ENCODE measurements at places on chromosomes 5 and 9.

DNA sequence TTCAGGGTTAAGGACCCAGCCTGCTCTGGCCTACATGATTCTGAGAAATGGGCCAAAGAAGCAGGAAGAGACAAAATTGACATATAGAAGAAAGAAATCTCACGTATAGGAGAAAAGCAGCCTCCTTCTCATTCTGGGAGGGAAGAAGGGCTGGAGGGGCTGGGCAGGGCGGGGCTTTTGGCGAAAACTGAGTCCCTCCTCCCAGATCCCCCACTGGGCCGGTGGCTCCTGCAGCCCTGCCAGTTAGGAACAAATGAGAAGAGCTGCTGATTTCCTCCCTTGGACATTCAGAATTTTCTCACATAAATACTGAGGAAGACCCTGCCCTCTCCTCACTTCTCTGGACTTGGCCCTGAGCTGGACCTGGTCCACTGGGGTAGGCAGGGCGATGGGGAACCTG, at the start of gene WNT8A:
Gene WNT8A, plus strand, starts transcription at position 332 of the 400 bp plus-strand sequence. CDS start 95 bp downstream, outside the sequence.
- no peak for DNase-seq

DNA sequence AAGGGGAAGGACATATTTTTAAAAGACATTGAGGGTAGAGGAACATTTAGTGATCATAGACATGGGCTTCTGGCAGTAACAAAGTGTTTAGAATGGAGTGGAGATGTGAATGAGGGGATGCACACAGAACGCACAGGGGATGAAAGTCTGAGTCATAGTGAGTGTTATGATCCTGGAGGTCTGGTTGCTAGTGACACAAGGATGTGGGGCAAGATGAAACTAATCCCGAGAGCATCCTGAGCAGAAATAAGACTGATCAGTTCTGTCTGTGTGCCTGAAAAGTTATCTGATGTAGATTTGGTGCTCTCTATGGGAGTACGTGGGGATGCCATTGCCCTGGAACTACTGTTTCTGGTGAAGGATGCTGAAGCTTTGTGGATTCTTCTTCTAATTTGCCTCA, 141.1 kb downstream of the CHSY3 start:
- DNase-seq = no peak

DNA sequence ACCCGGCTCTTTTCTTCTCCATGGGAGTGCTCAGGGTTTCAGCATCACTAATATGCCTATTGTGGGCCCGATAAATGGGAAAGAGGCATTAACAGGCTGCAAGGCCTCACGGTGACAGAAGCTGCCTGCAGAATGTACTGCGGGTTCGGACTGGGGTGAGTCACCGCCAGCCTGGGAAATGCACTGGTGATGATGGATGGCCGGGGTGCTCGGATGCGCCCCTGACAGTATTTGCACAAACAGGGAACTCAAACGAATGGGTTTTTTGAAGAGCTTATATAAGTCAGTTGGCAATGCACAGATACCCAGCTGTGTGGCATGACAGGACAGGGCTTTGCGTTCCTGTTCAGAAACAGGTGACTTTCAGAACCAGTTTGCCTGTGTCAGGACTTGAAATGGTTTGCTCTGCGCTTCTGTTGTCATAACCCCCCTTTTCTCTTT, 42.0 kb upstream of the PITX1 start:
- no peak for DNase-seq

- DNase-seq = no peak
Measured at GRCh38 chr5:175489693-175490443, 11.5 kb downstream of the SFXN1 start.

DNA sequence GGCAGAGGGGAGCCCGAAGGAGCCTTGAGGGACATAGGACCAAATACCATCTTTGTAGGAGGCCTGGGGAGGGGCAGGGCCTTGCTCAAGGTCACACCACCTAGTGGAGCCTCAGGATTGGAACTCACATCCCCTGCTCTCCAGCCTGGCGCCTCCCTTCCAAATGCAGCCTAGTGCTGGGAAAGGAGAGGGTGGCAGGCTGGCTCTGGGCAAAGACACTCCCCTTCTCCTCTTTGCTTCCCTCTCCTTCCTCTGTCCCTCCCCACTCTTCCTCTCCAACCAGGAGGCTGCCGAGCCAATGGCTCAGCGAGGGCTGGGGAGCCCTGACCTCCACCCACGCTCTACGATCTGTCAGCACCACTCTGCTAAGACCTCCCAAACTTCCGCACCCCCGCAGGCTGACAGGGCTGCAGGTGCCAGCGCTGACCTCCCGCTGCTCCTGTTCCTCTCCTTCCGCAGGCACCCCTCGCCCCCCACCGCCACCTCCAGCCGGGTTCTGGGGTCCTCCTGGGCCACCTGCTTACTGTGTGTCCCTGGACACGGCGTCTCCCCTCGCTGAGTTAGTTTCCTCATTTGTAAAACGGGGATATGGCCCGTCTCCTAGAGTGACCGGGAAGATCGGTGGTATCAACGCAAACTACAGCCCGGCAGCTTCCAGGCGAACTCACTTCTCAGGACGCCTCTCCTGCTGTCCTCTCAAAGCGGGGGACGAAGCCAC, 52.9 kb downstream of the C9orf50 start:
- no peak for DNase-seq

DNA sequence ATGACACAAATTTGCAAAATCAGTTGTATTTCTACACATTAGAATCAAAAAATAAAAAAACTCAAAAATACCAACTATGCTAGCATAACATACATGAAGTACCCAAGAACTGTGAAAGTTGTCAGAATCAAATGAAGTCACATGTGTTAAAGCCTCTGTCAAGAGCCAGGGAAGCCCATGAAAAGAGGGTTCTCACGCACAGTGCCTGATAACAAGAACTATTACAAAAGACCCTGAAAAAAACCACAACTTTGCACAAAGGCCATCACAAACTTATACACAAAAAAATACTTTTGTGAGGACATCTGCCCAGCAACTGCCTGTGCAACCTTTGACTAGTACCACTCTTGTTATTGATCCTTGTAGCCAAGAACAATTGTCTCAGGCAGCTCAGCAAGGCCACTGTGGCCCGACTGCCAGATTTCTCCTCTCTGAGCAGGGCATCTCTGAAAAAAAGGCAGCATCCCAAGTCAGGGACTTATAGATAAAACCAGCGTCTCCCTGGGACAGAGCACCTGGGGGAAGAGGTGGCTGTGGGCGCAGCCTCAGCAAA, 28.9 kb upstream of the HNRNPA0 start:
- DNase-seq = no peak

GRCh38 chr5:178081571-178082243, 31.6 kb upstream of the N4BP3 start:
- DNase-seq = no peak

DNA sequence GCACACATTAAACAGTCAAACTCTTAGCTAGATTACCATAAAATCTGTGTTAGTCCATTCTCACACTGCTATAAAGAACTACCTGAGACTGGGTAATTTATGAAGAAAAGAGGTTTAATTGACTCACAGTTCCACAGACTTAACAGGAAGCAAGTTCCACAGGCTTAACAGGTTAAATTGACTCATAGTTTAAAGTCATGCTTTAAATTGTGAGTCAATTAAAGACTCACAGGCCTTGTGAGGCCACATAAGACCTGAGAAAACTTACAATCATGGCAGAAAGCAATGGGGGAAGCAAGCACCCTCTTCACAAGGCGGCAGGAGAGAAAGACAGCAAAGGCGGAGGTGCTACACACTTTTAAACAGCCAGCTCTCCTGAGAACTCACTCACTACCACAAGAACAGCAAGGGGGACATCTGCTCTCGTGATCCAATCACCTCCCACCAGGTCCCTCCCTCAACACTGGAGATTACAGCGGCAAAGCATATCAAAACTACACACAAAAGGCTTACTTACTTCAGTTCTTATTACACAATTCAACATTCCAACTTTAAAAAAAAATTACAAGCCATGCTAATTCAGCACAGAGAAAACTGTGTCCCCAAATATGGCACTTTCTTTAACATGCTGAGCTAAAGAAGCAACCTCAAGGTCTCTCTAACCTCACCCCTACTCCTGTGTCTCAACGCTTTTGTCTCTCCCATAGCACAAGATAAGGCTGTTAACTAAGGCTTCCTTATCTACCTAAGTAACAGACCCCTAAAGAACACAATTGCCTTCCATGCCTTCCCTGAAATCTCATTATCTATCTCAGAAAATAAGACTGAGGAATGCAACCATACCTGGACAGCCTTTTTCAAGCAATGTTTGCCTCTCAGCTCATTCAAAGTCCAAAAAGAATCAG, 805.1 kb downstream of the NR2F1-AS1 start:
- DNase-seq = no peak

DNA sequence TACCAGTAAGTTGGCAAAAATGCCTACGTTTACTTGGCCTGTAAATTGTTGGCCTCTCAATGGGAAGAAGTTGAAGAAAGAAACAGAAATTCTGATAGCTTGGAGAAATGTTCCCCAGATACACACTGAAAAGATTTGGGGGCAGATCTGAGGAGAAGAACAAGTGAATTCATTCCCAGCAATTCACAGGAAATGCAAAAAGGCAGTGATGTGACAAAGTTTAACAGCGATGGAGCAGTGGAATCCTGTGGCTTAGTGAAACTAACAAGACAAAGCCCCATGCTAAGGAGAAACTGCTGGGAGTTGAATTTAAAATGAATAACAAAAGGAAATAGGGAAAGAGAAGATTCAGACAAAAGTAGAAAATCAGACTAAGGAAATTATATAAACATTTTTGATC, 213.2 kb upstream of the EDIL3 start:
- DNase-seq = no peak

DNA sequence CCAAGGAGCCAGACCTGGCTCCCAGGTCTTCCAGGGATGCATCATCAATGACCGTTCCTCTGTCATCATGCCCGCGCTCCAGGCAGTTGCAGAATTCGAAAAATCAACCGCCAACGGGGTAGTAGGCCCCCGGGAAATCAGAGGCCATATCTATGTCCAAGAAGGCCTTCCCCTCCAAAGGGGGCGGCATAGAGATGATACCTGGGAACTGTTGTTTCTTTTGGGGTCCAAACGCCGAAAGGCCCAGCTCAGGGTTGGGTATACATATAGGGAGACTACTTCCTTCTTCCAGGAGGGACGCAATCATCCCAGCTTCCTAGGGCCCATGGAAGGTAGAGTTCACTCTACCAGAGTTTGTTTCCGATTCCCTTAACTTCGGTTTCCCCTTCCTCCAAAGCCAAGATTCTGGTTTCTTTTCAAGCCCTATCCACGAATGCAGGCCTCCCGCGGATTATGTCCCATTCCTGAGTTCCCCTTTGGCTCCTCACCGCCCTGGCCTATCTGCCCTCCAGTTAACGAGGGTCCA, 754 bp downstream of the DCAF12 start:
- DNase-seq = no peak

GRCh38 chr5:102713682-102714231, 41.3 kb upstream of the PAM start:
- DNase-seq = no peak
